LoVo (cell line): ENCODE measurements at places on chromosomes 7 and 10.

GRCh38 chr10:116718058-116718457 lies 24.3 kb downstream of the HSPA12A start:
- no peak for DNase-seq

DNA sequence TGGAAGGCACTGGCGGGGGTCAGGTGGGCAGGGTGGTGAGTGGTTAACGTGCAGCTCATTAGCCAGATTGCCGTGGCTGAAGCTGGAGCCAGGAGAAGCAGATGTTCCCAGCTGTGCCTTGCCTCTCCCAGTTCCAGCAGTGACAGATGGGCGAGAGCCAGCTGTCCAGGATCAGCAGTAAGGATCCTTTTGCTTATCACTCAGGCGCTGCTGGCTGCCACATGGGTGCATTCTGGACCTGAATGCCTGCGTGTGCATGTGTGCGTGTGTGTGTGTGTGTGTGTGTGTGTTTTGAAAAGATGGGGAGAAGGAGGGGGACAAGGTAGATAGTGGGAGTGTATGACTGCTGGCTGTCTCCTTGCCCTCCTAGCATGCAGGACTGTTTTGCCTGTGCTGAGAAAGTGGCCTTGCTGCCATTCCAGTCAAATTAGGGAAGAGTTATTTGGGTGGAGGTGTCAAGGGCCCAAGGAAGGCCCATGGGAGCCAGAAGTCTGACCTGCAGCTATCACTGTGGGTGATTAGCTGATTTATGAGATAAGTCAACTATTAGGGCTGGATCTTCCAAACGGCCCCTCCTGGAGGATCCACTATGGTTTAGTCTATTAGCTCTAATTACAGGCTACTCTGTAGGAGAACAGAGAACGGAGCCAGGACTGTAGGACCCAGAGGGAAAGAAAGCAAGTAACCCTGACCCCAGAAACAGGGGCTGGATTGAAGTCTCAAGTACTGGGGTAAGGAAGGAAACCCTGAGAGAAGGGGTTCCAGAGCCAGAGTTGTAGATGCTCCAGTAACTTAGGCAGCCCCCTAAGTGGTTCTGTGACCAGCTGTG lies 3.3 kb downstream of the EPHA1 start:
- DNase-seq: no peak

DNA sequence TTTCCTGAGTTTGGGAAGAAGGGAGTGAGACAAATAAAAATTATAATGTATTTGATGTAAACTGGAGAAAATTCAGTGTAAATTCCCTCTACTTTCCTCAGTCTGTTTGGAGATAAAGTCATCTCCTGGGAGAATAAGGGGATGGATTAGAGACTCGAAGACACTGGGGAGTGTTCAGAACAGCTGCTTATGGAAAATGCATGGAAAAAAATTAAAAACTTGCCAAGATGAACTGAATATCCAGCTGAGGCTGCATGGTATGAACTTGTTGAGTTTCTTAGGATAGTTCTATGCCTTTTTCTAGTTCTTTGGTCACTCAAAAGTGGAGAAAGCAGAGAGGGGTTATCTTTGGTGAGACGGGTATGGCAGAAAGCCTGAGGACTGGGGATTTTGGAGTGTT lies 210.5 kb downstream of the BICC1 start:
- no peak for DNase-seq

DNA sequence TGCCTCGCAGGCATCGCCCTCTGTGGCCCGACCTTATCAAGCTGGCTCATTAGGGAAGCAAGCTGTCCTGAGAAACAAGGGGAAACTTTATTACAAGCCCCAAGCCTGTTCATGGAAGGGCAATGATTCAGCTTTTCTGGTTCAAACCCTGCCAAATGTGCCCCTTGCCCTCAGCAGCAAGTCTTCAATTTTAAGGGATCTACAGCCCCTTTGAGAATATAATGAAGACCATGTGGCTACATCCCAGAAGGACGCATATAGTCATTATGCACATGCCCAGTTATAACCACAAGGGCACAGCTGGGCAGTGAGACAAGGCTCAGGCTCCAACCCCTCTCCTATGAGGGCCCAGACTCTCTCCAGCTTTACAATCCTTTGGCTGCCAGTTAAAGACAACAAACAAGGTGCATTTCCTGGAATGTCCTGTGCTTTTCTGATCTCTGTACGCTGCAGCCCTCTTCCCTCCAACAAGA lies 56.7 kb downstream of the DDC start:
- no peak for DNase-seq

GRCh38 chr7:72265071-72265904 lies 146.8 kb downstream of the CALN1 start:
- DNase-seq: no peak

DNA sequence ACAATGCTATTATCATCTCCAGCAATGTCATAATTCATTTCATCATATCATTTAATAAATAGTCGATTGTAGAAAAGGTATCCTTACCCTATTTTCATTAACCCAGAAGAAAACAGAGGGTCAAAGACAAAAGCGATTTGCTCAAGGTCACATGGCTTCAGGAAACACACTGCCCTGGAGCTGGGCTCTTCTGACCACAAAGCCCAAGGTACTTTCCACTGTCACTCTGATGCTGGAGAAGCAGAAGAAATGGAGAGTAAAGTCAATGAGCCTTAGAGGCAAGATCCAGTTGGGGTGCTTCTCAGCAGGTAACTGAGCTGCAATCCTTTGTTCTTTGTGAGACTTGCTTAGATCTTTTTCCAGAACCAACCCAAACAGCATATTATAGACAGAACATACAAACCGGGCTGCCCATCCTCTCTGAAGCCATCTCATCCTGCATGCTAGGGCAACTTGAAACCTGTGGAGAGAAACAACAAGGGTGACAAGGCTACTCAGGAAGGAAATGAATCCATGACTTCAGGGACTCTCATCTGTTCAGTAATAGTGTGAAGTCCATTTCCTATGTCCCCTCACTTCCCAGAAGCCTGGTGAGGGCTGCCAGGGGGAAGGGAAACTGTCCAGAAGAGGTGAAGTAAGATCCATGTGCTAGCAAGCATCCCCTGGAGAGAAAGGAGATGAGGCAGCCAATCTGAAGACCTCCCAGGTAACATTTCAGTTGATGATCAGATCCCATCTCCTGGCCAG lies 148.6 kb upstream of the SVIL start:
- no peak for DNase-seq
